ENCODE measurements at places on chromosomes 1 and 21.

GRCh38 chr1:18882486-18882885 is 19.9 kb downstream of the ALDH4A1 start:
- DNase-seq = no peak

DNA sequence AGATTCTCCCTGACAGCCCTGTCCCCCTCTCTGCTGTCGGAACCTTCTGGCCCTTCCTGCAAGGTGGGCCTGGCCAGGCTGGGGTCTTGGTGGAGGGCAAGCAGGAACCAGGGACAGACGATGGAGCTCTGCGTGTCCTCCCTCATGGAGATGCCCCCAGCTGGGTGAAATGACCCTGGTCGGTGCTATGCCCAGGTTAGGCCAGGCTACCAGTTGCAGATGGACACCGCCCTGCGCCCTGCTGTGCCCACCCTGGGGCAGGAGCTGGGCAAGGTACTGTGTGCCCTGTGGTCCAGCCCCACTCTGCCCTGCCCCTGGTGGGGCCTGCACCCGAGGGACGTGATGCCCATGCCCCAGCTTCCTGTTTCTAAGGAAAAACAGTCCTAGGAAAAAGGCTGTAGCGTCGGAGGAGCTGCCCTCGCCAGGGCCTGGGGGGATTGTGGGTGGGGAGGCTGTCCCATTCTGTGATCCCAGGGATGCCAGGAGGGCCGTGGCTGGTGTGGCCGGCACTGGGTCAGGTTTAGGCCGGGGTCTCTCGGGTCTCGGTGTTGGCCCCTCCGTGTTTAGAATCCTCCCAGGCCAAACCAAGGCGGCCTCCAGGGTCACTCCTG is 77.6 kb downstream of the MORN1 start:
- no peak for DNase-seq

DNA sequence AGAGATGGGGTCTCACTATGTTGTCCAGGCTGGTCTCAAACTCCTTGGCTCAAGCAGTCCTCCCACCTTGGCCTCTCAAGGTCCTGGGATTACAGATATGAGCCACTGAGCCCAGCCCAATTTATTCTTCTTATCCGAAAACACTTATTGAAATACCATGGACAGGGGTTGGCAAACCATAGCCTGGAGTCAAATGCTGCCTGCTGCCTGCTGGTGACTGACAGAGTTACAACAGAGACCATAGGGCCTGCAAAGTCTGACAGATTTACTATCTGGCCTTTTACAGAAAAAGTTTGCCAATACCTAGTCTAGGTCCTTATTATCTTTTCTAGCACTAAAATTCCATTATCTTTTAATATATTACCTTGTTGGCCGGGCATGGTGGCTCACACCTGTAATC is 87.1 kb upstream of the ZNF281 start:
- DNase-seq = no peak

- DNase-seq = no peak
Measured at GRCh38 chr1:223642237-223642636, 23.3 kb downstream of the CAPN8 start.

DNA sequence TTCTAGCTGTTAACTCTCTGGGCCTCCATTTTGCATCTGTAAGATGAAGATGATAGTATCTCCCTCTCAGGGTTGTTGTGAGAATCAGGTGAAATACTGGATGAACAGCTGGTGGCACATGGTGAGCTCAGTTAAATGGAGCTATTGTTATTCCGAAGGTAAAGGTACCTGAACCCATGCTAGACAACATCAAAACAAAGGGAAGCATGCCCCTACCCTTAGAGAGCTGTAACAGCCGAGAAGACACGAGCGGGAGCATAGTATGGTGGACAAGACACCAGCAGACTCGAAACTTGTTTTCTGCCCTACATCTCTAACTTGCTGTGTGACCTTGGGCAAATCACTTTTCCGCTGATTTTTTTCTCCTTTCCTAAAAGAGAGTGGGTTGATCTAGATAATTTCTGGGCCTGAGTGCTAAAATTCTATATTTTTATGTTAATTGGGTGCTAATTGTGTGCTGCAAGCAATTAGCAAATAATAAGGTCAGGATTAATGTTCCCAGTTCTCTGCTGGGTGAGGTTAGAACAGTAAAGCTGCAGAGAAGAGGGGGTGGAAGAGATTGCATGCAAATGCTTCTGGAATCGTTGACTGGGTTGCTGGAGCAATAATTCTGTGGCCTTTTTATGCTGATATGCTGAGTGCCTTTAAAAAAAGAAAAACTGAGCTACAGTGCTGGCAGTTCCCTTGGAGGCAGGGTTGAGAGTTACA is 10.8 kb downstream of the TMEM200B start:
- DNase-seq = no peak
